Activated CD8-positive, alpha-beta T cell treated with anti-CD3 and anti-CD28 coated beads, Interleukin-2, amount 10 ng/mL, durations not matched to agents 7 days and 5 days (primary cell): ENCODE measurements at places on chromosomes 2 and 18.

GRCh38 chr18:45056926-45057325 lies 376.2 kb downstream of the SETBP1 start:
- DNase-seq = no peak

DNA sequence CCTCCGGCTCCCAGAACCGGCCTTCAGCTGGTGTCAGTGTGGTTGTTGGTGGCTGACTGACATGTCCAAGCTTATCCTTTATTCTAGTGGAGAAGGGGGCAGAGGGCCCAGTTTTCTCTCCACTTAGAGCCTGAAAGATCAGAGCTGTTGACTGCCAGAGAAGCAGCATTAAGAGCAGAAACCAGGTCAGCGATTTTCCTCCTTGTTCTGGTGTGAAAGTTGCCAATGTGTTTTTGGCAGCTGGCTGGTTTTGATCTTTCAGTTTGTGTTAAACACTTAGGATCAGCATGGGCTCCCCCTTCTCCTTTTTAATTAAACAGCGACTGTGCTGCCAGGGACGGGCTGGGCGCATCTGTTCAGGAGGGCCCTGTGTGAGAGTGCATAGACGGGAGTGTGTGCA lies 100.9 kb downstream of the ASAP2 start:
- DNase-seq = no peak

- DNase-seq = no peak
Observed at GRCh38 chr2:62074233-62074632, 121.7 kb upstream of the B3GNT2 start.

DNA sequence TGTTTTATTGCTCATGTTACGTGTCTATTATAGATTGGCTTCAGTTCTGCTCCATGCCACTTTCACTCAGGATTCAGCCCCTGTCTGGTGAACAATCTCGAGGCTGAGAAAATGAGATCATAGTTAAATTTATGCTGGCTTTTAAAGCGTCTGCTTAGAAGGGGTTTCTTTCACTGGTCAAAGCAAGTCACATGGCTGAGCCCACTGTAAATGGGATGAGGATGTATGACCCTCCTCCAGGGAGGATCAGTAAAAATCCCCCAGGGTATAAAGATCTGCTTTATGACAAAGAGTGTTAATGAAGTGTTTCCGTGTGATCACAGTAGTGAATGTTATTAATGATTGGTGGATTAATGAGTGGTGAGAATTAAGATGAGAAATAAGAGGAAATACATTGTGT lies 6.2 kb upstream of the PLCL1 start:
- DNase-seq = no peak

- DNase-seq = no peak
Observed at GRCh38 chr2:222057347-222058073, 241.3 kb downstream of the PAX3 start.

GRCh38 chr2:223647258-223647952 lies 45.2 kb upstream of the SCG2 start:
- no peak for DNase-seq
